ENCODE measurements at places on chromosomes 7 and 10. TPM values are rescaled to one million over a fixed set of nuclear protein-coding genes. Genes with fewer than 3 reads are reported as not detected.
A peak's percentile ranks its signal among the peaks of the same experiment; 100 is the strongest.

Gene CHAT
- total RNA-seq = not detected

- DNase-seq = no peak
These were observed 1.4 kb downstream of the TRA2A start for GRCh38 chr7:23530405-23530804.

DNA sequence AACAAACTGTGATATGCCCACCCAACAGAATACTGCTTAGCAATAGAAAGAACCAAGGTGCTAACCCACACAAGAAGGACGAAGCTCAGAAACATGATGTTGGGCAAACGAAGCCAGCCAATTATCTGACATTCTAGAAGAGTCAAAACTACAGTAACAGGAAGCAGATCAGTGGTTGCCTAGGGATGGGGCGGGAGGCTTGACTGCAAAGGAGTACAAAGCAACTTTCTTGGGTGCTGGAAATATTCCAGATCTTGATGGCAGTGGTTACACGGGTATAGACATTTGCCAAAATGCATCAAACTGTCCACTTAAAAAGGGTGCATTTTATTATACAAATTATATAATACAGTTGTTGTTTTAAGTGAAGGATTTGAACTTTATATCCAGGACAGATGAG, 41.1 kb upstream of the RET start:
- DNase-seq = no peak

GRCh38 chr10:132522521-132523411, 14.8 kb upstream of the INPP5A start:
- DNase-seq = no peak

Gene HMX2
- not detected for total RNA-seq

Gene UFSP1
- 1.1 TPM for total RNA-seq

DNA sequence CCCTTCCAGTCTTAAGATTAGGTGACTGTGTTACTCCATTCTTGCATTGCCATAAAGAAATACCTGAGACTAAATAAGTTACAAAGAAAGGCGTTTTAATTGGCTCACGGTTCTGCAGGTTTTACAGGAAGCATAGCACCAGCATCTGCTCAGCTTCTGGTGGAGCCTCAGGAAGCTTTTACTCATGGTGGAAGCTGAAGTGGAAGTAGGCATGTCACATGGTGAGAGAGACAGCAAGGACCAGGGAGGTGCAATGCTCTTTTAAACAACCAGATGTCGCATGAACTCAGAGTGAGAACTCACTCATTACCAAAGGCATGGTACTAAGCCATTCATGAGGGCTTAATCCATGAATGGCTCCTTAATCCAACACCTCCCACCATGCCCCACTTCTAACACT, 34.0 kb upstream of the TMEM273 start:
- no peak for DNase-seq

DNA sequence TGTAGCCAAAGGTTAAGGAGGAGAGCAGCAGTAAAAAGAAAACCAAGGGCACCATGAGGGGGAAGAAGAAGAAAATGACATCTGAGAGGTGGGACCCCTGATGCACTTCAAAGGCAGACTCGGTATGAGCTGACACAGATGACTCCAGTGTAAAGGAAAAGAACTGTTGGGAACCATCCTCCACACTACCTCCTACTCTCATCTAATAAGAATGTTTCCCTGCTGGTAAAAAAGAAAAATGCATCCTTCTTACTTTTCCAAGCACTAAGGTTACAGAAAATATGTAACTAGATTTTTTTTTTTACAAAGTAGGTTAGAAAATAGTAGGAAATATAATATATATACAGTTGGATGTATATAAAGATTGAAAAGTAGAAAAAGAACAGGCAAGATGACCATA, 16.9 kb downstream of the TAS2R41 start:
- DNase-seq = no peak

- no peak for DNase-seq
These were observed 27.5 kb upstream of the WAC start for GRCh38 chr10:28505359-28505959.

GRCh38 chr10:46028584-46029460, 1.6 kb downstream of the NCOA4 start:
- peak; percentile 23 for DNase-seq

GRCh38 chr7:155956977-155957376, 144.7 kb upstream of the SHH start:
- no peak for DNase-seq

Gene GFRA1
- not detected for total RNA-seq

Gene ETV1
- not detected for total RNA-seq

DNA sequence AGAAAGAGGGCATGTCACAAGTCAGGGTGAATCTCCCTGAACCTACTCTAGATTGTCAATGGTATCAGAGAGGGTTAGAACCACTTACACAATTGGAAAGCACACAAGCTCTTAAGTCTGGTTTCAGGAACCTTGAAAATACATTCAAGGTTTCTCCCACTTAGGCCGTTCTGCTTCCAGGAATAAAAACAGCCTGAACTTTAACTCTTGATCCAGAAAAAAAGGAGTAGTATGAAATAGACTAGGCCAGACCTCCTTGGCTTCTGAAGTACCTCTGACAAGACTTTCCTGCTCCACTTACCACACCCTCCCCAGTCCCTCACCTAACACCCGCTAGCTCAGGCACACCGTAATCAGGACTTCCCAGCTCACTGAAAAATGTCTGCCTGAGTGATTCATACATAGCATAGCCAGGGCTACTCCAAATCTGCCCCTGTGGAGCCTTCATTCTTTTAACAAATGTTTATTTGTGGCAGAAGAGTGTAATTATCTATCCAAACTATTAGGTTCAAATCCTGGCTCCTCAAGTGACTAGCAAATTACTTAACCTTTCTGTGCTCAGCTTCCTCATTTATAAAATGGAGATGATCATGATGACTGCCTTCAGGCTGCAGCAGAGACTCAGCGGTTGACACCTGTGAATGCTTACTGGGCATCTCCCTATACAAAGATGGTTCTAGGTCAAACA, 30.3 kb upstream of the IL6 start:
- DNase-seq = no peak

Gene NPSR1
- total RNA-seq = not detected

DNA sequence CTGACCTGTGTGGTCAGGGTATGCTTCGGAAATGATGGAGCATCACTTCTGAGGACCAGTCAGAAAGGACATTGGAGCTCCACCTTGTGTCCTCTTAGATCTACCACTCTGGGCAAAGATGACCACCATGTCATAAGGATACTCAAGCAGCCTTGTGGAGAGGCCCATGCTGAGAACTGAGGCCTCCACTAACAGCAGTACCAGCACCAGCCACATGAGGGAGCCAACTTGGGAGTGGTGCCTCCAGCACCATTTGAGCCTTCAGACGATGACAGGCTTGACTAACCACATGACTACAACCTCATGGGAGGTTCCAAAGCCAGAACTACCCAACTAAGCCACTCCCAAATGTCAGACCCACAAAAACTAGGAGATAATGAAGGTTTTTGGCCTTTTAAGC, 116.0 kb downstream of the NPTX2 start:
- DNase-seq = no peak

GRCh38 chr10:125816548-125816947, 6.5 kb downstream of the UROS start:
- DNase-seq = no peak

DNA sequence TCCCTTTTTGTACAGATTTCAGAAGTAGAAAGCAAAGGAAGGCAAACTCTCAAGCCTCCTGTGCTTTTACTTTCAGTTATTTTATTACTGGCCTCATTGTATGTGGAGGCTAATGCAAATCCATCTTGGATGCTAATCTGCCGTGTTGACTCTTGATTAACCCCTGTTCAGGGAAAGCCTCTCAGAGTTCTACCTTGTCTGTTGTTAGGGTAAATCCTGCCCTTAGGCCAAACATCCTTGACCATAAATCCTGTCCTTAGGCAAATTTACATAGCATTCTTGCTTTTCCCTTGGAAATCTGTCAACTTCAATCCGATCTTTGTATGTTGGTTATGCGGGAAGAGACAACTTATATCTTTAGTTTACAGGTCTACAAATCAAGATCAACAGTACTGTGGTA, 709.9 kb upstream of the LRRTM3 start:
- no peak for DNase-seq

Gene CDC14C
- total RNA-seq = not detected

Gene SLC39A12
- total RNA-seq = not detected

Measured in CD4-positive, alpha-beta T cell (primary cell).